ENCODE measurements at places on chromosomes 12 and 14. TPM values are rescaled to one million over a fixed set of nuclear protein-coding genes. Genes with fewer than 3 reads are reported as not detected.

GRCh38 chr12:109739747-109740693, 26.4 kb downstream of the FAM222A start:
- no peak for DNase-seq

GRCh38 chr14:23025151-23025814, 9.4 kb downstream of the PSMB5 start:
- no peak for DNase-seq

DNA sequence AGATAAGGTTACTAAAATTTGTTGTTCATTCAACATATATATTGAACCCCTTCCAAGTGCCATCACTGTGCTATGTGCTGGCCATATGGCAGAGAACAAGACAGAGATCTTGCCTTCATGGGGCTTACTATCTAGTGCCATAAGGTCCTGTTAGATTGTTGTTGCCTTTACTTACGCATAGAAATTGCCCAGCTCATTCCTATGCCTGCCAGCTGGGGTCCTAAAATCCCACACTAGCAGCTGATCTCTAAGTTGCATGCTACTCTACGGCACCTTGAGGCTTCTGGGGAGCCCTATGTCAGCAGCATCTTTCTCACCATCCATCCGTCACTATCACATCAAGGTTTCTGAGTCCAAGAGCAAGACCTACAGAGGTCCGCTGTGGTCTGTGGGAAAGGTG, 1.4 kb upstream of the KCNK10 start:
- no peak for DNase-seq

DNA sequence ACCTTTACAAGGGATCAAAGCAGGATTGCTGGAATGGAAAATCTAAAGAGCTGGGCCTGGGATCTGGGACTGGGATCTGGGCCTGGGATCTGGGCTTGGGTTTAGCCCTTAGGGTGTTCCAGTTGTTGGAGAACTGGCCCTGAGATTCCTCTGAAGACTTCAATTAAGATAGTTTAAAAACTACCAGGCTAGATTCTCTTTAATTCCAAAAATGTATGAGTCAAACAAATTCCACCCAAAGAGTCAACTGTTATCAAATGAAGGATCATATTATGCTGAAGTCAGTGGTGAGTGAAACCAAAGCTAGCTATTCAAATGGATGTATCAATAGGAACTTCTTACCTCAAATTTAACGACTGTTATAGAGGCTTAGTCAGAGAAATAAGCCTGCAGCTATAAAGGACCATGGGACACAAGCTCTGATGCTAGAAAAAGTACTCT, 40.5 kb downstream of the LIMA1 start:
- no peak for DNase-seq

DNA sequence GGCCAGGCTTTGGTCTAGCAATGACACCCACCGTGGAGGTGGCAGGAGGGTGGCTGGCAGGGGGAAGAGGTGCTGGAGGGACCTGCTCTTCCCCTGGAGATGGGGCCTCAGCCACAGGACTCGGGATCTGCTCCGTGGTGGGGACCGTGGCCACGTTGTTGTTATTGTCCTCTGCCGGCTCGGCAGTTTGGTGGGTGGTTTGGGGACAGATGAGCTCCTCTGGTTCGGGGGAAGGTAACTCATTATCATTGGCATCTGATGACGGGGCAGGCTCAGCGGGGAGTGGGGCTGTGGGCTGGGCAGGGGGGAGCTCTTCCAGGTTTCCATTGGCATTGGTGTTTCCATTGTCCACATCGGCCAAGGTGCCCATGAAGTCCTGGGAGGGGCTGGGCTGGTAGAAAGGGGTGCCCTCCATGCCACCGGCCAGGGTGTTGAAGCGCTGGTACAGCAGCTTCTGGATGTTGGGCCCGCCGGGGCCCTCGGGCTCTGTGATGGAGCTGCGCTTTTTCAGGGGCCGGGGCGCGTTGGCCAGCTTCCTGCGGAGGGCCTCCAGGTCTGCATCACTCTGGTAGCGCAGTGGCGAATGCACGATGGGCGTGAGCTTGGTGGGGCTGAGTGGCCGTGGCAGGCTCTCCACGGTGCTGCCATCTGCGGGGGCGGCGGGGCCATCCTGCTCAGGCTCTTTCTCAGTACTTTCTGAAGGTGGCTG, 24.3 kb downstream of the ZFYVE21 start:
- DNase-seq: no peak

Gene MYH6
- not detected for polyA plus RNA-seq
